Hematopoietic multipotent progenitor cell treated with erythropoietin and hydrocortisone succinate and interleukin-3 and kit ligand, for 6 days (in vitro differentiated cells): ENCODE measurements at places on chromosomes 12 and 14.

DNA sequence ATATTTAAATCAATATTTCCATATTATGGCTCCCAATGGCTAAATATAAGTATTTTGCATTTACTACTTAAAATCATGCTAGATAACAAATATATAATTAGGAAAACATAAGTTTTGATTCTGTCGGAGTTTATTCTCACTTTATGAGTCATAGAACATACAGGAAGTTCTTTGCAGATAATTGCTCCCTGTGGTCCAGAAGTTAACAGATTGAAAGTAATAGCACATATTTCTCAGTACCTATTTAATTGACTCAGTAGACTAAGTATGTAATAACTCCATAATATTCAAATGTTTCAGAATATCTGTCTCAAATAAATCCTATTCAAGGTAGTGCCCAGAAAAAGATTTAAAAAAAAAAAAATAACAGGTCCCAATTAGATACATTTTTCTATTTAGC is 806.0 kb upstream of the ATXN7L3B start:
- no peak for DNase-seq

DNA sequence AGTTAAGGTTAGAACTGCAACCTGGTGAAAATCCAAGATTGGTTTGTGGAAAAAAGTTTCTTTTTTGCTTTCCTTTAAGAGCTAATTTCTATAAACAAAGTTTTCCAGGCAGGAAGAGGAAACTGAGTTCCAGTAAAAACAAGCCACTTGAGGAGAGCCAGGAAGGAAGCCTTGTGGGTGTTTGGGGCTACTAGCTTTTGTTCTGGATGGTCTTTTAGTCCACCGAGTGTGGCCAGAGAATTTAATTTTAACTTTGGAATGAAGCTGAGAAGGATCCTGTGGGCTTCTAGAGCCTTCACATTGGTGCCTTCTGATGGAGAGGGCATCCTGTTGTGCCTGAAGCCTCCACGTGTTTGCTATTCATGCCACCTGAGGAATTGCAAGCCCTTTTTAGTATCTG is 327.9 kb downstream of the C12orf75 start:
- no peak for DNase-seq

DNA sequence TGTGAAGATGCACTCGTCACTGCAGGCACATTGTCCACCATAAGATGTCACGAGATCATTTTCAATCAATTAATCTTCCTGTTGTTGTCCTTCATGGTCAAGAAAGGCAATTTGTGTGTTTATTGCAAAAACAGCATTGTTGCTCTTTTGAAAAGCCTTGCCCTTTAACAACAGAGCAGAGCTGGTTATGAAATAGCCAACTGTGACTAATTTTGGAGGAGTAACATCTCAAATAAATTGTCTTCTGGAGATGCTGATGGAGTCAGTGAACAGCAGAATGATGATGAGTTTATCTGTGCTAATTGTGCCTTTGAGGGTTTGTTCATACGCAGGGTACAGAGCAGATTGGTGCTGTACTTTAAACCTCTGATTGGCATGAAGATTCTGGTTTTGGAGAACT is 88.3 kb upstream of the E2F7 start:
- DNase-seq: no peak

- DNase-seq: no peak
Observed at GRCh38 chr12:43728698-43729097, 29.9 kb downstream of the PUS7L start.

DNA sequence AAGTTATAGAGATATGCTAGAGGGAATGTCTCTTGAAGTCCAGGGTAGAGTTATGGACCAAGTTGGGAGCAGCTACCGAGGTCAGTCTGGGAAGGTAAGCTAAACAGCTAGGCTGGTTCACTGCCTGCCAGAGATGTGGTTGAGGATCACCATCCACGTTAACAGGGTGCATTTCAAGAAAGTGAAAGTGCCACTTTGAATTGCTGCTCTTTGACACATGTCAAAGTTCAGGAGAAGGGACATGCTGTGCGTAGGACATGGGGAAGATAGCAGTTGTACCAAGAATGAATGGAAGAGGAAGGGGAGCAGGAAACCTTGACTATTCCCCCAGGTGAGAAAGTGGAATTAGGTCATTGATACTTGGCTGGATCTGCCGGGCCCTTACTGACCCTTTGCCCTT is 49.5 kb downstream of the MAX start:
- DNase-seq: no peak

DNA sequence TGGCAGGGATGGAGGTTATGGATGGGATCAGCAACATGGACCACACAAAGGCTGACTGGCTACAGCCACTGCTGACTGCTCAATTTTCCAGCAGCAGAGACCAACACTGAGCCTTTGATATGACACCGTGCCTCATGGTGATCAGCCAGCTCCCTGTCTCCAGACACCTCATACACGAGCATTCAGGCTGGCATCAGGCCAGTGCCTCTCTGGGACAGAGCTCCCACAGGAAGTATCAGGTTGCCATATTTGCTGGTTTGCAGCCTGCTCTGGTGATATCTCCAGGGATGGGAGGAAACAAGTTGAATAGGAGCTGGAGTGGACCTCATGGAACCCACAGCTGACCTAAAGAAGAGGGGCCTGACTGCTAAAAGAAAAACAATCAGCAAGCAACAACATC is 471.2 kb upstream of the ATXN7L3B start:
- no peak for DNase-seq

GRCh38 chr12:62767496-62767895 is 167.5 kb downstream of the PPM1H start:
- DNase-seq: no peak

DNA sequence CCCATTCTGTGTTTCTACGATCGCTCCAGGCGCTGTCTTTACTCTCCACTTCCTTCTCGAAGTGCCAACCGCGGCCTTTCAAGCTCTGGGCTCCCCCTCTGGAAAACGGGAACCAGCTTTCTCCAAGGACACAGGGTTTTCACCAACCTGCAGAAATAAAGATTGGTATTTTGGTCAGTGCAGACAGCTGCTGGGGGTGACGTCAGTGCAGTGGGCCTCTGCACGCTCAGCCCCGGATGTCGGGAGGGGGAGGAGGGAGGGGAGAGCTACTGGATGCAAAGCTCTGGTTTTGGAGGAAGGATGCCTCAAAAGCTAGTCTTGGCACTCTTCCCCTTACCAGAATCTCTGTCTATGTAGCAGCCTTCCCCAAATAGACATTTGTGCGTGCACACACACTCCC is 19.9 kb downstream of the HRK start:
- no peak for DNase-seq

DNA sequence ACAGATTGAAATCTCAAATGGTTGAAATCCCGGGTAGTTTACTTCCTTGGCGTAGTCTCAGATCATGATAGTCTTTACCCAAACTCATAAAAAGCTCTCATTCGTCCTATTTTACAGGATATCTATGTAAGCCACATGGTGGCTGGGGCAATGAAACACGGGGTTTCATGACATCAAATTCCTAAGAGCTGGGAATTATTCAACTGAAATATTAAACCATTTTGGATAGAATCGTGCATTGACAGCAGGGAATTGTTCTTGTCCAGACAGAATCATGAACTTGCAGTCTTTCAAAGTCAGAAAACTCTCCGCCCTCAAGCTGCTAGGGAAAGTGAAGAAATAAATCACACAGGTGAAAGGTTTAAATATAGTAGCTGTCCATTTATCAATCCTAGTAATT is 33.2 kb upstream of the PRKAB1 start:
- DNase-seq: no peak

DNA sequence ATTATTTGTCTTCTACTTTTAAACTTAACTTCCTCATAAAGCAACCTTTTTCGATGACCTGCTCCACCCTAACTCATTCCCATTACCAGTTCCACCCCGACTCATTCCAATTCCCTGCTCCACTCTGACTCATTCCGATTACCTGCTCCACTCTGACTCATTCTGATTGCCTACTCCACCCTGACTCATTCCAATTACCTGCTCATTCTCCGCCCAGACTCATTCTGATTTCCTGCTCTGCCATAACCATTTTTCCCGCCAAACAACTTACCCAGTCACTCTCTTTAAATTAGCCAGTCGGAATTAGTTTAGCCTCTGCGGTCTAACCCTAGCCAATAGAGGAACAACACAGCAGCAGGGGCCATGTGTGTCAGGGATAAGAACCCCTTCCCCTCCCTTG is 249.1 kb downstream of the DPY19L2 start:
- DNase-seq: no peak

- DNase-seq: no peak
Observed at GRCh38 chr14:100767003-100767787, 40.5 kb downstream of the DLK1 start.

DNA sequence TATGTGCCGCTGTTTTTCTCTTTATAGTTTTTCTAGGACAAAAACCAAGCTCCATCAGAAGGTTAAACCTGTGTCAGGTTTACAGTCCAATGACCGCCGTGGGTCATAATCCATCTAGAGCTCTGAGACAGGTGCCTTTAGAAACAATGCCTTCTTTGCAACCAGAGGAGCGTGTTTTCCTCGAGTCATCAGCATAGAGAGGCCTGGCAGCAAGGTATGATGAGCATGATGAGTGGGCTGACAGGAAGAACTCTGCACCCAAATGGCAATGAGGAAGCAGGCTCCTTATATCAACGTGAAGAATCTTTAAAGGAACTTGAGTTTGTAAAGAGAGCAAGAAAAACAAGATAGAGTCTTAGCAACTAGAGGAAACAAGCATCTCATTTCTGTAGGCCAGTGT is 60.5 kb upstream of the NUDT4 start:
- DNase-seq: peak; percentile 68

GRCh38 chr12:54991161-54991990 is 6.8 kb upstream of the TESPA1 start:
- peak; percentile 23 for DNase-seq

- DNase-seq: no peak
Observed at GRCh38 chr12:4108803-4109345, 164.7 kb upstream of the CCND2 start.

GRCh38 chr12:122282061-122282460 is 15.8 kb upstream of the VPS33A start:
- DNase-seq: no peak

DNA sequence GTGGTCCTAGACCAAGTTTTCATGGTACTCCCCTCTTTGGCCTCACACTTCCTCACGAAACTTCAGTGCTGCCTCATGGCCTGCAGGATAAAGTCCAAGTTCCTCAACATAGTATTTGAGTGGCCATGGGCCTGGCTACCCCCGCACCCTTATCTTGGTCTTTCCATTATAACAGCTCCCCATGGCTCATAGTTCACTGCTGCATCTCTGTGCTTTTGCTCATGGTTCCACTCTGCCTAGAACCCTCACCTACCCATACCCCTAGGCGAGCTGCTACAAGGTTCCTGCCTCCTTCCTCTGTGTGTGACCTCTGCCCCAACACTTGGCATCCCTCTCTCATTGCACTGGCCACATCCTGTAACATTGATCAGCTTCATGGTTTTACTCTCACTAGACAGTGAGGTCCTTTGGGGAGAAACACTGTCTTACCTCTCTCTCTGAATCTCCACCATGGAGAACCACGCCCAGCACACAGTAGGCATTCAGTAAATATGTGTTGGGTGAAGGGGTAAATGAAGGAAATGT is 158.9 kb downstream of the GPR65 start:
- DNase-seq: no peak

DNA sequence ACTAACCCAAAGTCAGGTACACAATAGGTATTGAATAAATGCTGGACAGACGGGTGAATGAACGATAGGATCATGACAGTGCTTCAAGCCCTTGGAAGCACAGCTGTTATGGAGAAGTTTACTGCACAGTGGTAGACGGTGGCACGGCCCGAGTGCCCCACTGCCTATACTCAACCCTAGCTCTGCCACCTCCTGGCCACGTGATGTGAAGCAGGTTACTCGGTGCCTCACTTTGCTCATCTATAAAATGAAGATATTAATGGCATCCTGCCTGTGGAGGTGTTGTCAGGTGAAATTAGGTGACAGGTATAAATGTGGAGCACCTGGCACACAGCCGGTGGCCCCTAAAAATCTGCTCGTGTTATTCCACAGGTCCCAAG is 5.8 kb downstream of the ASB2 start:
- DNase-seq: peak; percentile 68

GRCh38 chr12:2919249-2919648 is 28.6 kb downstream of the TULP3 start:
- DNase-seq: no peak

DNA sequence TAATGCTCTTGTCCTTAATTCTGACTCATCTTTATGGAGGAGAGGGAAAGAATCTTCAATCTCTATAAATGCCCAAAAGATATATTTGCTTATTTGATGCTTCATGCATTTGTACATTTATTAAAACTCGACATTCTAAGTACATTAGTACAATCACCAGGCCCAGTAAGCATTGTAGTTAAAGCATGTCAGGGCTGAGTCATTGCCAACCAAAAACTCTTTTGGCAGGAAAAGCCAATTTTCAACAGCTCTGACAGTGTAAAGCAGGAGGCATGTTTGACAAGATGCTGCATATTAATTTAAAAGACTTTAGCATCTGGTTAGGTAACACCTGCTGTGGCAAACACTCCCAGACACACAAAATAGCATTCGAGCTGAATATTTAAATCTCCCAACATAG is 290.9 kb downstream of the PPFIA2 start:
- DNase-seq: no peak

DNA sequence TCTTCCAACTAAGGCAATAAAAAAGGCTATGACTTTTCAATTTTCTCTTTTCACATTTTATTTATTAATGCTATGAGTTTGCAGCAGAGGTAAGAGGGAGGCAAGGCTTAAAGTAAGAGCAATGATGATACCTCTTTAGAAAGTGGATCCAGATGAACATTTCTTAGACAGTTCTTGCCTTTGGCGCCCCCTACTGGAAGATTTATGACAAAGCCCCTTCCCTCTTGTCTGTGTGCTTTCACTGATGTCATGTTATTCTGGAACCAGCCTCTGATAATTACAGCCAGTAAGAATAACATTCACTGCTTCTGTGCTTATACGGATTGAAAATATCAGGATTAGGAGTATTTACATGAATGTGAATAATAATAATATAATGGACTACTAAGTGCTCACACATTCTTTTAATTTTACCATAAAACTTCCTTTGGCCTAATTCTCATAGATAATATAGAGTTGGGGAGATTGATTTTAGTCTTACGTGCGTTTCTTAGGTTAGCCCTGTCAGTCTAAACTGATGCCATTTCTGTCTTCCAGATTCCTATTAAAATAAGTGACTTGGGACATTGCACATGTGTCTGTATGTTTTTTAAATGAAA is 1929.9 kb upstream of the SEL1L start:
- DNase-seq: peak; percentile 87

DNA sequence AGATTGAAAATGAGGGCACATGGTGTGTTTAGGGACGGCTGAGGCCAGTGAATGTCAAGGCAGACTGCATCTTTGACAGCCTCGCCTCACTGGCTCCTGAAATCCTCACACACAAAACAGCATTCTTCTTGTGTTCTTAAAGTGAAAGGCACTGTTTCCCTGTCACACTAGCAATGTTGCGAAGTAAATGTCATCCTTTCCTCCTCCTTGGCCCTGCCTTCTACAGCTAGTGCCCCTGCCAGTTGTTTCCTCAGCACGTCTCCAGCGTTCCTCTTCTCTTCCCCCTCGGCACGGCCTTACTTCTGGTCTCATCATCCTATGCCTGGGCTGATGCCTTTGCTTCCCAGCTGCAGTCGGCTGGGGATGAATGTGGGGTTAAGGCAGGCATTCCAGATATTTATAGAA is 129.4 kb upstream of the DNM1L start:
- DNase-seq: no peak

- DNase-seq: no peak
Observed at GRCh38 chr12:114894076-114894475, 210.1 kb upstream of the TBX3 start.

GRCh38 chr12:8917751-8918150 is 3.4 kb downstream of the PHC1 start:
- DNase-seq: no peak
